ENCODE measurements at places on chromosomes 12 and 14. TPM values are rescaled to one million over a fixed set of nuclear protein-coding genes. Genes with fewer than 3 reads are reported as not detected.

Gene IL22
- total RNA-seq = not detected

Gene RPGRIP1
- total RNA-seq = 0.10 TPM

Gene KIF26A
- total RNA-seq = 3.9 TPM

Gene RBM23
- total RNA-seq = 58.8 TPM

Gene GDF3
- not detected for total RNA-seq

Gene PTGER2
- total RNA-seq = 3.3 TPM

Gene DYNC1H1
- 206 TPM for total RNA-seq

Gene BCL11B
- total RNA-seq = 0.33 TPM

Gene IFI27
- 0.40 TPM for total RNA-seq

Gene RNASE7
- total RNA-seq = 0.07 TPM

Gene TGFB3
- total RNA-seq = 0.91 TPM

Gene CEBPE
- total RNA-seq = 0.08 TPM

Gene MIA2
- 24.6 TPM for total RNA-seq

Gene FNTB
- total RNA-seq = 21.5 TPM

Gene TAS2R50
- not detected for total RNA-seq

Gene CAPZA3
- total RNA-seq = not detected

Gene IRAK4
- total RNA-seq = 4.8 TPM

Gene MED13L
- total RNA-seq = 21.1 TPM

Gene ACVRL1
- 0.20 TPM for total RNA-seq

Gene DHRS4L2
- total RNA-seq = 29.5 TPM

Gene TMEM121
- total RNA-seq = 8.0 TPM

Gene CCDC60
- total RNA-seq = not detected

Gene KRT75
- total RNA-seq = 0.08 TPM

Gene NPFF
- total RNA-seq = not detected

Gene CMTM5
- total RNA-seq = not detected

Gene ZNF385A
- total RNA-seq = 21.7 TPM

Gene EPYC
- not detected for total RNA-seq
